ENCODE measurements at places on chromosomes 5 and 9.
A peak's percentile ranks its signal among the peaks of the same experiment; 100 is the strongest.

DNA sequence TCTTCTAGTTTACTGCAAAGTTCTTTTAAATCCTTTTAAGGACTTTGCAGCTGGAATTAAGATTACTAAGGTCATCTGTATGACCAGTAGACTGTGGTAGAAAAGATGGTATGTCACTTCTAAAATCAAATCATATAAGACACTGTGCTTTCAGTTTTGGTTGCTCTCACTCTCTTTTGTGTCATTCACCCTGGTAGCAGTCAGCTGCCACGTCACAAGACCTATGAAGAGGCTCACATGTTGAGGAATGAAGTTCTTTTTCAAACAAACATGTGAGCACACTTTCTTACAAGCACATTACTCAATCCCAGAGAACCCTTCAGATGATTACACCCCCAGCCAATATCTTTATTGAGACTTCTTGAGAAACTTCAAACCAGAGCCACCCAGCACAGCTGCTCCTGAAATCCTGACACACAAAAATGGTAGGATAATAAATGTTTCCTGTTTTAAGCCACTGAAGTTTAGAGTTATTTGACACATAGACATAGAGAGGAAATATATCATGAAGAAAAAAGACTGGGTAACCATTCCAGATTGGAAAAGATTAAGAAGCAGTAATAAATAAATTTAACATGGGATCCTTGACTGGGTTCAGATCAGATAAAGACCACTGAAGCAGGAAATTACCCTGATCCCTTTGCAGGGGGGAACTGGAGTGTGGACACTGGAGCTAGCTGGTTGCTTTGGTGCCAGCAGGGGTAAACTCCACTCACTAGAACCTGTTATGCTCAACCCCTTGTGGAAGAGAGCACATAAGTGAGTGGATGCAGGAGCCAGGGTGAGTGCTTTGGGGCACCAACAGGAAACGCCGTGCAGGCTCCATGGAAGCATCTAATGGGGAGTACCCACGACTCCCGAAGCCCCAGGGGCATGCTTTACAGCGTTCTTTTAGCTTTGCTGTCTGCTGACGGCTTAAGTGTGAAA is 64.1 kb downstream of the SLCO4C1 start:
- no peak for DNase-seq

DNA sequence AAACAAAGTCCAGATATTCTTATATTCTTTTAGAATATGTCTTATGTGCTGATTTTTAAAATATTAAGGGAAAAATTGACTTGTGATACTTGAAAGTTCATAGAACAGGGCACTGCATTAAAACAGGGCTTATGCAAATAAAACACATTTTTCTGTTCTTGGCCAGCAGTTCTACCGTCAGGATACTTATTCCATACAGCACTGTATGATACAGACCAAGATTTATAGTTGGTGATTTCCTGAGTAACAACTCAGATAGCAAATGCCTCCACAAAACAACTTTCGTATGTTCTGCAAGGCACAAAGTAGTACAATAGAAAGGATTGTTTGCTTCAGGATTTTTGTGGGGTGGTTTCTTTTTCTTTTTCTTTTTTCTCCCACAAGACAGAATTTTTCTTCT is 70.0 kb downstream of the F2RL2 start:
- no peak for DNase-seq

DNA sequence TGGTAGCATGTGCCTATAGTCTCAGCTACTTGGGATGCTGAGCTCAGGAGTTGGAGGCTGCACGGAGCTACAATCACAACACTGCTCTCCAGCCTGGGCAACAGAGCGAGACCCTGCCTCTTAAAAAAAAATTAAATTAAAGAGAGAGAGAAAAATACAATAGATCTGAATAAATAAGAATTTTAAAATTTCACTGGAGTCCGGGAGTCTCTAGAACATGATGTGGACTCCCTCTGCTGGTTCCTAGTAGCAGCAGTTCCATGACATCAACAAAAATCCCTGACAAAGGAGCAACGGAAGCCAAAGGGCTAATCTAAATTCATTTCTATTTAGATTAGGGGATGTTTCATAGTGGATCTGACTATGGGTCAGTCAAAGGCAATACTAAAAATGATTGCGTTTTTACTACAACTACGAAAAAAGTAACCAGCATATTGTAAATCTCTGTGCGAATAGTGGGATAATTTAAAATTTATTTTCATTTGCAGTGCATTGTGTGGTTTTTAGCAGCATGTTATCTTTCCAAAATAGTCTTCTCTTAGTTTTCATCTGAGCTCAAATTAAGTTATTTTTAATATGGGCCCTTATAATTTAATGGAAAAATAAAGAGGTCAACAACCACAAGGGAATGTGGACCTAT is 6.7 kb downstream of the INIP start:
- DNase-seq = peak; percentile 44

GRCh38 chr5:31948006-31948405 is 226.1 kb downstream of the GOLPH3 start:
- DNase-seq = no peak

DNA sequence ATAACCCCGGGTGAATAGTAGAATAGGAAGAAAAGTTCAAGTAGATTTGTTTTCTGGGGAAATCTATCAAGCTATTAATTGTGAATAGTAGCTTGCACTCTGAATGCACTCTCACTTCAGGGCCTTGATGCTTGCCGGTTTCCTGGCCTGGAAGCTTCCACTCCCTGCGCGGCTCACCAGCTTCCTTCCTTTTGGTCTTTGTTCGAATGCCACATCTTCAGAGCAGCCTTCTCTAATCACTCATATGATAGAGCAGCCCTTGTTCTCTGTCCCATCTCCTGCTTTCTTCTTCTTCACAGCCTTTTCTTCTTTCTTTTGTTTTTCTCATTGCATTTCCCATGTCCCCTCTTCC is 146.7 kb downstream of the MAST4 start:
- no peak for DNase-seq

GRCh38 chr9:107949061-107949460 is 459.5 kb upstream of the KLF4 start:
- DNase-seq = no peak

GRCh38 chr5:32785611-32786254 is 74.6 kb downstream of the NPR3 start:
- no peak for DNase-seq

DNA sequence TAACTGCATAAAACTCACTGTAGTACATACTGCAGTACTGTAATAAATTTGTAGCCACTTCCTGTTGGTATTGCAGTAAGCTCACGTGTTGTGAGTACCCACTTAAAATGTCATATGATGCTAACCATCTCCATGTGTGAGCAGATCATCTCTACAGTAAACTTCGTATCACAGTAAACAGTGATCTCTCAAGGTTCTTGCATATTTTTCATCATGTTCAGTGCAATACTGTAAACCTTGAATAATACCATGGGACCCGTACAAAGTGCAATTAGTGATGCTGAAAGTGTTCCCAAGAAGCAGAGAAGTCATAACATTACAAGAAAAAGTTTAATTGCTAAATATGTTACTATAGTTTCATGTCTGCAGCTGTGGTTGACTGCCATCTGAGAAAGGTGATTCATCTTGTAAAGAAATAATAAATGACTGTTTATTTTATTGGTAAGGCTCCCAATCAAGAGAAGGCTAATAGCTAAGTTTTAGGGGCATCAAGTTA is 253.8 kb upstream of the POU5F2 start:
- no peak for DNase-seq

GRCh38 chr9:121222524-121223171 is 21.0 kb upstream of the RAB14 start:
- peak; percentile 49 for DNase-seq

DNA sequence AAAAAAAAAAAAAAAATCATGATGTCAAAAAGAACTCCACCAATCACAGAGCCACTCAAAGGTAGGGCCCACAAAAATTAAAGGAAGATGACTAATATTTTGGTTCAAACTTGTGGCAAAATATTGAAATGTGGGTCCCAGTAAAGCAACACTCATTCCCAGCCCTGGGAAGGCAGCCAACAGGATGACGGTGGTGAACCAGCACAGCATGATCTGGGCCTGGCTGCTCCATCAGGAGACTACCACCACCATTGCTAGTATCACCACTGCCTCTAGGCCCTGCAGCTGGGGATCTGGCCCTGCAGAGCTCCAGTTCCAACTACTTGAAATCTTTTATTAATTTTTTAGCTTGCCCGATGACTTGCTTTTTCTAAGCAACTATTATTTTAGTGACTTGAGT is 206.8 kb upstream of the ITGA1 start:
- no peak for DNase-seq

- peak; percentile 35 for DNase-seq
Observed at GRCh38 chr5:157253547-157253946, 12.4 kb upstream of the CYFIP2 start.

- no peak for DNase-seq
Observed at GRCh38 chr9:89658401-89658800, 53.6 kb downstream of the GADD45G start.

- DNase-seq = peak; percentile 64
Observed at GRCh38 chr5:38994324-38994927, 79.8 kb downstream of the RICTOR start.

DNA sequence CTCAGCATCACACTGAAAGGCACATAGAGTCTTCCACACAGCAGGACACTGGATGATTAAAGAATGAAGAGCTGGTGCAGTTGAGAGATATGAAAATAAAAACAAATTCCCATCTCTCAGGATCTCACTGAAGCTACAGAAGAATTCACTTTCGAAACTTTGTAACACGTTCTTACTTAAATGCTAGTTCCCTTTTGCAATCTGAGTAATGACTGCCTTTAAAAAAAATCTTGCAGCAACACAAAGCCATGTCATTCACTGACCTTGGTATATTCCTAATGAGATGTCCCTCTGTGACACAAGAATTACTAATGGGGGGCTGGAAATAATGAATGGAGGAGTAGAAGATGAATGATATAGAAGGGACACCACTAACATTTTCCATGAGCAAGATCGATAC is 201.8 kb downstream of the GLIS3 start:
- no peak for DNase-seq

DNA sequence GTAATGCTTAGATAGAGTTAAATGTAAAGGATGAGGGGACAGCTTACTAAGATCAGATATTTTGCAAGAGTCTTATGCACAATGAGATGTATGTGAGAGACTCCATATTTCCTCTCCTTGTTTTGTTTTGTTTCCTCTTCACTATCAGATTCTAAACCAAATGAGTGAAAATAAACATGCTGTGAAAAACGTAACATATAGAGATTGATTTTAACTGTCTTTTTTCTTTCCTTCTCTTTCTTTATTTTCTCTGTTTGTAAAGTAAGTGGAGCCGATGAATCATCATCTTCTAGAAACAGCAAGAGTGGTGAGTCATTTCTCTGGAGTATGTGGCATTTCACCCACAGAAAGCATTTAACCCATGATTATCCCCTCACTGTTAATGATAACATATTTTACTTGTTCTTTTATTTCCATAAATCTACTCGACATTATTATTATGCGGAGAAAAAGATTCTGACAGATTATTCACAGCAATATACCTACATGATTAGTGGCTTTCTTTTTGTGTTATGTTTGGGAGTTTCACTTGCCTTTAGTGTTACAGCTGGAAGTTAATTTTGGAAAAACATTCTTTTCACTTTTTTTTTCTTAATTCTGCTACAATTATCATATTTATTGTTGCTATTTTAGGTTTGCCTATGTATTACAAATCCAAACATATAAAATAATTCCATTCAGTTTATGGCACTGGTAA is 2.1 kb upstream of the ANXA1 start:
- no peak for DNase-seq

DNA sequence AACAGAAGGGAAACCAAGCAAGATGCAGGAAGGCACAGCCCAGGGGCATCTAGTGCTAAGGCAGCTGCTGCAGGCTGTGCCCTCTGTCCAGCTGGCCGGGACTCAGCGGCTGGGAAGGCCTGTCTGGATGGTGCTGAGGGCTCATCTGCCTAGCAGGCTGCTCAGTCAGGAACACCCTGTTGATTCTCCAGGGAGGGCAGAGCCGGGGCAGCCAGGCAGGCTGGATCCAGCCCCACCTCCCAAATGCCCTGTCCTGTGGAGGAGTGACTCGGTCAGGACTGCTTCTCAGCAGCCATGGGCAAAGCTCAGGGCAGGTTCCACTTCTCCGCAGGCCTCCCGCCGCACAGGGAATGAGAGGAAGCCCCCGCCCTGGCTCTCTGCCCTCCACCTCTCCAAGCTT is 7.8 kb upstream of the LCN9 start:
- no peak for DNase-seq

DNA sequence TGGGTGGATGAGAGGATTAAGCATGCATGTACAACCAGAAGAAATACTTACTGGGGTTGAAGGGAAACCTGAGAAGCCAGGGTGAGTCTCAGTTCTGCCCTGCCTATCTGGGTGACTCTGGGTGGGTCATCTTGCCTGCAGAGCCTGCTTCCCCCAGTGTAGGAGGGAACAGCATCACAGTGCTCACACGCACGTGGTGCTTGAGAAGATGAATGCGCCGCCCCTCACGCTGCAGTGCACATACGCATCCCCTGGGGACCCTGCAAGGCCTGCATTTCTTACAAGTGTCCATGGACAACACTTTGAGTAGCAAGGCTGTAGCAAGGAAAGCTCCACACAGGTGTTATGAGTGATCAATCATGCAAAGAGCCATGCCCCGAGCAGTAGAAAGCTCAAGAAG is 18.7 kb upstream of the GABBR2 start:
- no peak for DNase-seq

DNA sequence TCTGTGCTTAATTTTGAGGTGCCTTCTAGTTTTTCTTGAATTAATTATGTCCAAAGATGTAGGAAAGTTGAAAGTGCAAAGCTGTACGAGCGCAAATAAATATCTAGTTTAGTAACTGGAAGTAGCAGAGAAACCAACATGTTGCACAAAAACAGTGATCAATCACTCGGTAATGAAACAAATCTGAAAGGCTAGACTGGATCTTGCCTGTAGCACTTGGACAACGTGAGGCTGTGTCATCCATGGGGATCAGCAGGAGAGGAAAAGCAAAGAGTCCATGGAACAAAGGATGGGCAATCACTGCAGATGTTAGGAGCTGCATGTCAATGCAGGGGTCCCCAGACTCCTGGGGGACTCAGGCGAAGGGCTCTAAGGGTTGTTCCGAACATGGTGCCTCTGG is 424.2 kb downstream of the IRX1 start:
- DNase-seq = no peak

DNA sequence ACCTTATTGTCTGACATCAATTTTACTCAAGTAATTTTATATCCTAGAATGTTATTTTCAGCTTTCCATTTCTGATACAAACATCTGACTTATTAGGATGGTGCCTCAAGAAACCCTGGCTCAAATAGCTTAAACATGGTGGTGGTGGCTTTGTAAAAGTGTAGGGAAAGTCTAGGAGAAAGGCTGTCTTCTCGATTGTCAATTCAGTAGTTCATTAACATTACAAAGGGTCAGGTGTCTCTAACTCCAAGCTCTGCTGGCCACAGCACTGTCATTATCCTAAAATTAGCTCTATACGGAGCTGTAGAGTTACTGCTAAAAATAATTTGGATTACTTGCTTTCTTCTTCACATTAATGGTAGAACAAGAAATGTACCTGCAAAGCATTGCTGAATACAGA is 1360.1 kb upstream of the CDH6 start:
- no peak for DNase-seq

Measured in HepG2 (cell line).